Activated CD8-positive, alpha-beta memory T cell treated with anti-CD3 and anti-CD28 coated beads, Interleukin-2, amount 50 U/mL, for 4 hours (primary cell): ENCODE measurements at places on chromosomes 11 and 22.

DNA sequence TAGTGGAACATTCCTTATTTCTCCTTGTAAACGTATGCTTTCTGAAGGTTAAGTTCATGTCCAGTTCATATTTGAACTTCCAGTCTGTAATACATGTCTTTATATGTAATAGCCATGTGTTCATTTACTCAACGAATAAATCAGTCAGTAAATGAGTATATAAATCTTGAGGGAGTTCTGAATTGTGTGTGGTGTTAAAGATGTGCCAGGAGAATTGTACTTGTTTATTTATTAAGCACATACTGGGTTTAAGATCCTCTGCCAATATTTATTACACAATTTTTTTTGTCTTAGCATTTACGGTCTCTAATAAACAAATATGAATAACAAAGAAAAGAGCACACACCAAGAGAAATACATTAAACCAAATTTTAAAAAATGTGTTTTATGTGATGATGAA, 26.5 kb upstream of the CLMP start:
- no peak for DNase-seq

- DNase-seq: no peak
These were observed 3.5 kb downstream of the PHF21B start for GRCh38 chr22:45006111-45006963.

DNA sequence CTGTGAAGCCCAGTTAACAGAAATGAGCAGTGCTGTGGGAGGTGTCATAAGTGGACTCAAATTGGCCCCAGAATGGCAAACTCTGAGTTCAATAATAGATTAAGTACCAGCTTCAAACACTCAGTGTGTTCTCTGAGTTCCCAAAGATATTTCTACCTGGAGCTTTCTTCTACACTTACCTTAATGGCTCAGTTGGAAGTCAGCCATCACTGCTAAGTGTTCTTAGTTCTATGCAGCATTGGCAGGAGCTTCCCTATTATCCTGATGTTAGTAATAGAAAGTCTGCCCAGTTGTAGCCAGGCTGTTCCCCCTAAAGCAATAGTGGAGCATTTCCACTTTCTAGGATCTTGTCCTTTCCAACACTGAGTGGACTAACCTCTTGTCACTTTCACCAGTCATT, 9.7 kb upstream of the PIK3IP1 start:
- no peak for DNase-seq

GRCh38 chr11:87879118-87879517, 296.1 kb downstream of the RAB38 start:
- DNase-seq: no peak

- DNase-seq: no peak
These were observed 18.4 kb downstream of the GDPD4 start for GRCh38 chr11:77283101-77283500.

DNA sequence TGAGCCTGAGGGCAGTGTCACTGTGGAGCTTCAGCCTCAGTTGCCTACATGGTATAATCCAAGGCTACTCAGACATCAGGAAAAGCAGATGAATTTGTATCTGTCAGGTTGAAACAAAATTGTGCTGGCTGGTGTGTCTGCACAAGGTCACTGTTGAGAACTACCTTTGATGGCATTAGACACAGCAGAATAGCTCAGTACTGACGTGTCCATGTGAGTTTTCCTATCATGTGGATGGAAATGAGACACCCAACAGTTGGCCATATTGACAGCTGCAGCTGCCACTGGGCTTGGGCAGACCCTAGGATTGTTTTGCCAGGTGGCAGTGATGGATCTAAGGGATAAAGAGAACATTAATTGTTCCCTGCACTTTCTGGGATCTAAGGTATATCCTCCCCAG, 15.8 kb downstream of the CCDC134 start:
- no peak for DNase-seq

DNA sequence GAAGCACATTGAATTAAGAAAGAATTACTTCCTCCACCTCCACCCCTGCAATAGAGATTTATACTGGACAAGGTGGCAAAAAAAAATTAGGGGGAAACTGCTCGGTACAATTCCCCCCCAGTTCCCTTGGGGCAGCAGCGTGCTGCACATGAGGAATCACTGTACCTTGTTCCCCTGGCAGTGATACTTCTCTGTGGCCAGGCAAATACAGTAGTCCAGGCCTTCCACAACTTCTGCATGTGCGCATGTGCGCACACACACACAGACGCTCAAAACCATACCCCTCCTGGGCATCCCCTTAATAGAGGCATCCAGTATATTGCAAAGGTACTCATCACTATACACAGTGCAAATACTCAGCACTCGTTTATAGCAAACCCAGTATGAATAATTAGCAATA, 68.9 kb downstream of the ARFGAP2 start:
- DNase-seq: no peak

DNA sequence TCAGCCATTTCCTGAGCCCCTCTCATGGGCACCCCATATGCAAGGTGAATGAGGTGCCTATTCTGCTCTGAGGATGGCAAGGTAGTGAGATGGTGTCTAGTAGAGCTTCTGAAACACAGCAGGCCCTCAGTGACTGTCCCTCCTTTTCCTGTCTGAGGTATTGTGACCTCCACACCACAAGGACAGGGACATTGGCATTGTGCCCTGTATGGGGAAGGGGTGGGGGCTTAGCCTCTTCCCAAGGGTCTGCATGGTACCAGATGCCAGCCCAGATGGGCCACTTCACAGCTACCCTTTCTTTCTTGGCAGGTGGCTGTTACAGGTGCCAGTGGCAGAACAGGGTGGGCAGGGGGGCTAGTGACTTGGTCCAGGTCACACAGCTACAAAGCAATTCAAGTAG, 78.8 kb downstream of the CABIN1 start:
- no peak for DNase-seq

GRCh38 chr11:70409437-70409836, 11.1 kb downstream of the CTTN start:
- no peak for DNase-seq

- no peak for DNase-seq
These were observed at the start of gene SPDYC for GRCh38 chr11:65170058-65170534. SPDYC (plus strand) TSS chr11:65170233; CDS start chr11:65171358, 1,125 bp downstream.

DNA sequence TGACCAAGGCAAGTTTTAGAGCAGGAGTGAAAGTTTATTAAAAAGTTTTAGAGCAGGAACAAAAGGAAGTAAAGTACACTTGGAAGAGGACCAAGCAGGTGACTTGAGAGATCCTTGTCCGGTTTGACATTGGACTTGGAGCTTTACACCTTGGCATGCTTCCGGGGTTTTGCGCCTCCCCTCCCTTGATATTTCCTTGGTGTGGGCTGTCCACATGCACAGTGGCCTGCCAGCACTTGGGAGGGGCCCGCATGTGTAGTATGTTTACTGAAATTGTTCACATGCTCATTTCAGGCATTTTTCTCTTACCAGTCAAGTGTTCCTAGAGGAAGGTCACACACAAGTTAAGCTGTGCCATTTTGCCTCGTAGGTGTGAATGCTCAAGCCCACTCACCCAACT, 19.0 kb upstream of the THRSP start:
- DNase-seq: no peak

DNA sequence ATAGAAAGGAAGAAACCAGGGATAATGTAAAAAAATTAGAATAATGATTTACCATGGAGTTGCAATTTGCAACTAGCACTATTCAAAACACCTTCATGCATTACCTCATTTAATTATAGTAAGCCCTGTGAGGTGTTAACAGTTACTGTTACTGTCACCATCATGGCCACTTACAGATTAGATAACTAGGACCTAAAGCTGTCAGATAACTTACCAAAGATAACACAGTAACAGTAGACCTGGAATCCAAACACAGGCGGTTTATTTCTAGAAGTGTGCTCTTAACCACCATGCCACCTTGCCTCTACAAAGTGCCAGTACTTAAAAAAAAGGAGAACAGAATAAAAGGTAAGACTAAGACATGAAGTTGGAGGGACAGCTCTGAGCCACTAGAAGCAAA, 11.1 kb upstream of the LARGE1 start:
- no peak for DNase-seq

GRCh38 chr22:35930933-35931332, 97.7 kb downstream of the RBFOX2 start:
- DNase-seq: no peak

DNA sequence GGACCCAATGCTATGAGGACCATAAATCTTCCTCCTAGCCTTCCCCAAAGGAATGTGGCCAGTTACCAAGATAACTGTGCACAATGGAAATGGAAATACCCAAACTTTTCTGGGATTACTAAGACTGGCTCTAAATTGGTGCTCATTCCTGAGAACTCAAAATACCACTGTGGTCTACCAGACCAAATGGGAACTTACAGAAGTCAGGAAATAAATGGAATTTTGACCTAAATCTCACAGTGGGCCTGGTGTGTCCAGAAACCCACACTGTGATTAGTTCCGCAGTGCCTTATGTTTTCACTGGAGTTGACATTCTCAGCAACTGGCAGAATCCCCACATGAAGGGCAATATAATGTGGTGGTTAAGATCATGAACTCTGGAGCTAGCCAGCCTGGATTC, 99.4 kb upstream of the ZC3H12C start:
- no peak for DNase-seq

GRCh38 chr22:30680991-30681770, 13.5 kb upstream of the OSBP2 start:
- DNase-seq: no peak

DNA sequence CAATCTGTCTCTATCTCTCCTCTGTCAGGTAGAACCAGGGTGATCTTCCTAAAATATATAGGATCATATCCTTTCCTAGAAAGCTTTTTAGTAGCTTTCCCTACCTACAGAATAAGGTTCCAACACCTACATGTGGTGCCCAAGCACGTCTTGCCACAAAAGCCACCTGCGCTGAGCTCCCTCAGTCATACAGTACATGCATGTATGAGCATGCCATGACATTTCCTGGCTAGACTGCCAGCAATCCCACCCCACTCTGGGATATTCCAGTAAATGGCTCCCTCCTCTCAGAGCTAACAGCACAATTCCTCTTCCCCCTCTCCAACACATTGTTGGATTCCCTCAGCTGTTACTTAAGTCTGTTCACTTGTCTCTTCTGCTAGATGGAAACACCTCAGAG, 398.0 kb downstream of the TENM4 start:
- no peak for DNase-seq

GRCh38 chr11:65280646-65281045, 18.9 kb downstream of the POLA2 start:
- DNase-seq: no peak

DNA sequence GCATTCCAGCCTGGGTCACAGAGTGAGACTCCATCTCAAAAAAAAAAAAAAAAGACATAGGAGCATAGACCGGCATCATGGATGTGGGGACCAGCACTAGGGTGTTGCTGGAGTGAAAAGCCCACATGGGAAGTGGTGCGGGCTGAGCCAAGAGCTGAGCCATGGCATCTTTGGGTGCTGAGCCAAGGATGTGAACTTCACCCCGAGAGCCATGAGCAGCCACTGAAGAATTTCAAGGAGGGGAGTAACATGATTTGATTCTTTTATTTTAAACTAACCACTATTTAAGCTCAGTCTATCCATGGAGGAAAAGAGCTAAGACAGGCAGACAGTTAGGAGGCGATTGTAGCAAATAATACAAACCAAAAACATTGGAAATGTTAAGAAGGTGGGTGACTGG, 57.4 kb downstream of the AHNAK start:
- no peak for DNase-seq

GRCh38 chr11:33266393-33267215, 9.4 kb downstream of the HIPK3 start:
- no peak for DNase-seq

- DNase-seq: no peak
These were observed 9.7 kb downstream of the SDHAF2 start for GRCh38 chr11:61439615-61440014.

DNA sequence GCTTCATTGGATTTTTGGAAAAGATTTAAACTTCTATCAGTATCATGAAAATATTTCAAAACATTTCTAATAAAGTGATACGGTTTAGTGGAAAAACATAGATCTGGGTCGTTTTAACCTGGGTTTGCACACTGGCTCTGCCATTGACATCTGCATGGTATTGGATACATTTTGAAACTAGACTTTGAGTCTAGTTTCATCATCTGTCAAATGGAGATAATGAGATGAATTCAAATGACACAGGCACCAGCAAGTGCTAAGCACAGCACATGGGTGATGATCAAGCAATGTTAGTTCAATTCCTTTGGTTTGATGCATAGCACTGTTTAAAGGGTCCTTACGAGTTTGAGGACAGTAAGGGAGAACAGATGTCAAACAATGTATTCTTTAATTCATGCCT, 819.0 kb upstream of the CCDC90B start:
- no peak for DNase-seq

DNA sequence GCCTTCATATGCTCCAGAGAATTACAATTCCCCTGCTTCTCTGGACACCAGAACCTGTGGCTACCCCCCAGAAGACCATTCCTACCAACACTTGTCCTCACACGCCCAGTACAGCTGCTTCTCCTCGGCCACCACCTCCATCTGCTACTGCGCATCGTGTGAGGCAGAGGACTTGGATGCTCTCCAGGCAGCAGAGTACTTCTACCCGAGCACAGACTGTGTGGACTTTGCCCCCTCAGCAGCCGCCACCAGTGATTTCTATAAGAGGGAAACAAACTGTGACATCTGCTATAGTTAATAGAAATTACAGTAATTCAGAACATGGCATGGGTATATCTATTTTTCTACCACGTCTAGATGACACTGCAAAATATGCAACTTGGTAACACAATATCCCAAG, 9.8 kb downstream of the POU2AF3 start:
- no peak for DNase-seq

GRCh38 chr11:128473636-128474035, 113.7 kb downstream of the ETS1 start:
- DNase-seq: no peak

DNA sequence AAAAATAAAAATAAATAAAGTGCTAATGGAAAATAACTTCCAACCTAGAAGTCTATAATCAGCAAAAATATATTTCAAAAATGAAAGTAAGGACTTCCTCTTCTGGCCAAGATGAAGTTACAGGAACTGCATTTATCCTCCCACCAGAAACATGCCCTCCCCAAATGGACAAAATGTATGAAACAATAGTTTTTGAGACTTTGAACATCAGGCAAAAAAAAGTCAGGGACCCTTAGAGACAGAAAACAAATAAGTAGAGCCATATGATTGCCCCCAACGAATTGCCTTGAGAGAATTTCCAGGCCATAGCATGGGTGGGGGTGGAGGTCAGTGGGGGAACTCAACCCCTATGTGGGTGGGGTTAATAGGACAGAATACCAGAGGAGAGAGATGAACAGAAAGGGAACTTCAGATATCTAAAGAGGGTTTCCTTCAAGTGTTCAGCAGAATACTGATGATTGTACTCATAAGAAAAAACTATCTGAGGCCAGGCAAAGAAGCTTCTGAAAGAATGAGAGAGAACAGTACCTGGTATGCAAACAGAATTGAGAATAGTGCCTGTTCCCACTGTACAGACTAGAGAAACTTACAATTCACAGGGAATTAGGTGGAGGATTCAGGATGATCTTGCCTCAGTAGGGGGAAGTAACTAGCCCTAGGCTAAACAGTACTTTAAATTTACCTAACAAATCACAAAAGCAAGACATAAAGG, 26.6 kb upstream of the IL10RA start:
- DNase-seq: no peak
